Cortex of kidney (tissue), 1 donor: ENCODE measurements at places on chromosomes 13 and 19.

DNA sequence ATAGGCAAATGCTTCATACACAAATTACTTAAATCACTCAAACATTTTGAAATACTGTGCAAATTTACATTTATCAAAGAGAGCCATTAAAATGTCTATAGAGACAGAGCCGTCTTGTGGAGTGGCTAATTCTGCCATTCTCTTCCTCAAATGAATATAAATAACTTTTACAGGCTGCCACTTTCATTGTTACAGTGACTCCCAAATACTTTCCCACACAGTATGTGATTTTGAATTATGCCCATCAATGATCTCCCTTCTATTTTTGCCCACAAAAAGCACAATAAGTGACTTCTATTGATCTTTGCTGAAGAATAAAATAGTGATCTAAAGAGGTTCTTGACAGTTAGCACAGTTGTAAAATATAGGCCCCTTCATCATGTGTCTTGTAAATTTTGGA is 1244.9 kb downstream of the PCDH17 start:
- no peak for DNase-seq

- no peak for DNase-seq
These were observed 52.4 kb upstream of the SPATA13 start for GRCh38 chr13:24107955-24108614.

GRCh38 chr19:7718668-7719067 is 13.2 kb downstream of the CLEC4G start:
- no peak for DNase-seq

GRCh38 chr19:18460900-18461299 is 23.0 kb upstream of the ISYNA1 start:
- DNase-seq, result no peak

DNA sequence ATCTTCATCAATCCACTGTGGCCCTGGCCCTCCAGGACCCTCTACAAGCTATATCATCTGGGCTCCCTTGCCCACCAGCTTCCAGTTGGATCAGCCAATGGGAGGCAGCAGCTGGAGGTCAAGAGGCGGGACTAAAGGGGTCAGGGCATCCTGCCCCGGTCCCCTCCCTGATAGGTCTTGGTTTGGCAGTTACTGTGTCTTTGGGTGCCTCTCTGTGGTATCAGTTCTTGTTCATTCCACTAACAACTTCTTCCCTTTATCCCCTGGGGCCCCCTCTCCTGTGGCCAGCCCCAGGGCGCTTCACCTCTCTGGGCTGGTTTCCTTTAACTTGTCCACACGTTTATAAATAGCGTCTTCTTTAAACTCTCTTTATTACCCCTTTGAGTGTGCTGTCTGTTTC is 83.6 kb downstream of the DCT start:
- no peak for DNase-seq

DNA sequence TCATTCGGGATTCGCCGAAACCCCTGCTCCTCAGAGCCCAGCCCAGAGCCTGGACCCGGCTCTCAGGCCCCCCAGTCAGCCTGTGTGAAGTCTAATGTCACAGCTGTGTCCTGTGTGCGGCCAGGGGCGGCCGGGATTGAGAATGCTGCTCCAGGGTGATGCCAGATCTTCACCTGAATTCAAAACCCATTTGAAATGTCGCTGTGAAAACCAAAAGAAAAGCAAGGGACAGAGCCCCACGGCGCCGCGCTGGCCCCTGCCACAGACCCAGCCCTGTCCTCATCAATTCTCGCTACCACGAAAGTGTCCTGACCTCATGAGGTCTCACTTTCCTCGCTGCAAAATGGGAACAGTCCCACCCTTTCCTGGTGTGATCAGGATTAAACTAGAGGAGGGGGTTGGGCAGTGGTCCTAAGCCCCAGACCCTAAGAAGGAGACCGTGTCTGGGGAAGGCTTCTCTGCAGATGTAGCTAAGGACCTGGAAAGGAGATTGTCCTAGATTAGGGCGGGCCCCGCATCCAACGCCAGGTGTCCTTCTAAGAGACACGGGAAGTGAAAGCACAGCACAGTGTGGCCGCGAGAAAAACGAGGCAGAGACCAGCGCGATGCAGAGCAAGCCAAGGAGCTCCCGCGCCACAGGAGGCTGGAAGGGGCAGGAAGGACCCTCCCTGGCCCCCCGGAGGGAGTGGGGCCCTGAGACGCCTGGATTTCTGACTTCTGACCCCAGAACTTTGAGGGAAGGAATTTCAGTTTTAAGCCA is 34.0 kb upstream of the SPACA7 start:
- no peak for DNase-seq

- DNase-seq, result no peak
These were observed 8.0 kb downstream of the RPL36 start for GRCh38 chr19:5697890-5698634.

GRCh38 chr19:10882108-10882457 is 10.7 kb downstream of the CARM1 start:
- no peak for DNase-seq

- DNase-seq, result no peak
These were observed 174.7 kb downstream of the DLEU7 start for GRCh38 chr13:50668691-50669271.

DNA sequence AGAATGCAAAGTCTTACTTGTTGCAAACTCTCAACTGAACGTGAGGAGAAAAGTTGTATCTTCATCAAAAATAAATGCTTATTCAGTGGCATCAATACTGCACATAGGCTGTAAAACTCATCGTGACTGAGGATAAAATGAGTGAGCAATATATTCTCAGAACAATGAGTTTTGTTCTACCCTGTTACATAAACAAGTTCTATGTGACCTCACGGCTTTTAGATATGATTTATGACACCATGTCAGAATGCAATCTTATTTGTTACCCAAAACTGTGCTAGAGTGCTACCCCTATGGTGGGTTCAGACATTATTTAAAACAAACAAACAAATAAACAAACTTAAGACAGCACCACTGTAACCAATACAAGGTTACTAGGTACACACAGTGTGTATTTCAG is 55.4 kb downstream of the FOXO1 start:
- no peak for DNase-seq

DNA sequence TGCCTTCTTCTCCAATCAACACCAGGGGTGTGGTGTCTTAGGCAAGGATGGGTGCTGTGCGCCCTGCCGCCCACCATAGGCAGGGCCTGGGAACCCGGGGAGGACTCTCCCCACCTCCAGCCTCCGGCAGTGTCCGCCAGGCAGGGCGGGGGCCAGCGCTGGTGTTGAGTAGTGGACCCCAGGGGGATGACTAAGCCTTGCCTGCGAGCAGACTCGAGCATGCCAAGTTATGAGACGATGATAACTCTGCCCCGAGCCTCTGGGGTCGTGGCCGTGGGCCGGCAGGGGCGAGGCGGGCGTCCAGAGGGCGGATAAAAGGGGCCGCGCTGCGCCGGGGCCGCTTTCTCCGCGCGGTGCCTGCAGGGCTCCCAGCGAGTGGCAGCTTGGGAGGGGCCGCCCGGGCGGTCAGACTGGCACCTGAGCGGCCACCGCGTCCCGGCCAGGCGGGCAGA is at the start of gene MEDAG:
TSS of gene MEDAG (plus strand) at position 340 of the 452 bp plus-strand sequence. CDS start 245 bp downstream, outside the sequence.
- DNase-seq, result no peak

GRCh38 chr13:112545856-112546255 is 42.1 kb downstream of the TUBGCP3 start:
- DNase-seq, result no peak

GRCh38 chr13:70856711-70857110 is 748.5 kb upstream of the KLHL1 start:
- DNase-seq, result no peak

DNA sequence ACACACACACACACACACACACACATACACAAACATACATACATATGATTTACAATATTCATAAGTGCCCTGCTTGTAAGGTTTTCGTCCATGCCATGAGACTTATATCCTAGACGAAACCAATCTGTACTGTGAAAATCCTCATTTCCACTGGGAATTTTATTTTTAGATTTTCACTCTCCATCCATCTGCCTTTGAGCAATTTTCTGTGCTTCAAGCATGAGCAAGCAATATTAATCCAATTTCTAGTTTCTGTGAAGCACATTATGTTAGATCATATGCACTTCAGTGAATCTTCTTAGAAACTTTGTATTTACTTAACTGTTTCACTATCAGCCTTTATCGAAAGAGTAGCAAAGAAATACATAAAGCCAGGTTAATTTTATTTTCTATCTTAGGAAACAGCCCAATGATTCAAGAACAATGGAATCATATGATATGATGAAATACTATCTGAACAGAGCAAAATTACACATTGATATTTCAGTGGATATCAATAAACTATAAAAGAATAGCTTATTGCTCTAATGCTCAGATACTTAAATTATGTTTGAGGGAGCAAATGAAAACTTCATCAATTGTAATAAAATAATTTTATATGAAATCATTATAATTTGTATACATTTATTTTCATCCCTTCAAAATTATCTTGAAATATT is 1100.7 kb upstream of the MIR17HG start:
- no peak for DNase-seq

DNA sequence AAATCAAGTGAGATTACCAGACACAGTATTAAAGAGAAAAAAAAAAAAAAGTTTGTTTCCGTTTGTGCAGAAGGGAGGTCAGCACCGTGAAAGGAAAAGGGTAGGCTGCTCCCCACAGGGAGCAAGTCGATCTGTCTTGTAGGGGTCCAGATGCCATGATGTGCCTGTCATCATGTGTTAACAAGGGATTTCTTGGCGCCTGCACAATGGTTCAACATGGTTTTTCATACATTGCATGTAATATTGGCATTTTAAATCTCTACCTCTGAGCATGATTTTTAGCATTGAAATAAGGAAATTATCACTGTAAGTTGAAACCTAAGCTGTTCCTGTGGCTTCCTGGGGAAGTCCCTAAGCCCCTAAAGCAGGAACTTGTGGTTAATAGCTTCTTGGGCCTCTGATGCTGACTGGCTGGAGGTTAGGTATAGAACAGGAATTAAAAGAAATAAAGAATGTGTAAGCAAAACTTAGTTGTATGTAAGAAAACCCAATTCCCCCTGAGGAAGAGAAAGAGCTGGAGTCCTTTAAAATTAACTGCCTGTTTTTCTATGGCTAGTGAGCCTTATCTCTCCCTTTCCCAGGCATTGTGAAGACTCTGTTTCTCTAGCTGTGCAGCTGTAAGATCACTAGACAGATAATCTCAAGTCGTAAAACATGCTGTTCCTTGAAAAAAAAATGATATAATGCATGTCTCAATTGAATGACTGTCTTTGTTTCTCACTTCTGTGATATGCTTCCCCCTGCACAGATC is 7.4 kb upstream of the FCGBP start:
- DNase-seq, result no peak

- DNase-seq, result no peak
These were observed 206.5 kb downstream of the TEX29 start for GRCh38 chr13:111526922-111527321.

DNA sequence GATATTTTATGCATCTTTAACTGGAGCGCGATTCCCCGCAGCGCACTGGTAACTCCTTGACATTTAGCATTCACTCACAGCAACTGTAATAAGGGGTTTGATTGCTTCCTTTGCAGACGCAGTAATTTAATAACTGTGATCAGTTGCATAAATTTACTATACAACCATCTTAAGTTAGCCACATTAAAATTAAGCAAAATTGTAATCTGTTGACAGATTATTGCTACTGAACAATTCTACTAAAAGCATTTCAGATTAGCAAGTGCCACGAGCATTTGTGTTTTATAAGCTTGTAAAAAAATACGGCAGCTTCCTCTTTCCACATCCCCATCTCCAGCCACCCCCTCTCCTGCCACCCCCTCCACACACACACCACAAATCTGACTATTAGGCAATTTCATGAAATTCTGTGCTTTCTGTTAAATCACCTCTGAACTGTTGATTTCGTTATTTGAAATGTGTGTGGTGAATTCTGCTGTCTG is 44.4 kb downstream of the TSHZ3 start:
- DNase-seq, result no peak

DNA sequence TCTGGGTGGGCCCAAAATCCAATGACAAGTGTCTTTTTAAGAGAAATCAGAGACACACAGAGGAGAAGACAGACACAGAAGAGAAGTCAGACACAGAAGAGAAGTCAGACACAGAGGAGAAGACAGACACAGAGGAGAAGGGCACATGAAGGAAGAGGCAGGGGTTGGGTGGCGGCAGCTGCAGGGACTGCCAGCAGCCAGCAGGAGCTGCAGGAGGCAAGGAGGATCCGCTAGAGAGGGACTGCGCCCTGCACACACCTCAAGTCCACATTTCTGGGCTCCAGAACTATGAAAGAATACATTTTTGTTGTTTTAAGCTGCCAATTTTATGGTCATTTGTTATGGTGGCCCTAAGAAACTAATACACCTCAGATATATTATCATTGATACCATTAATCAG is 140.6 kb downstream of the ZIC5 start:
- no peak for DNase-seq

DNA sequence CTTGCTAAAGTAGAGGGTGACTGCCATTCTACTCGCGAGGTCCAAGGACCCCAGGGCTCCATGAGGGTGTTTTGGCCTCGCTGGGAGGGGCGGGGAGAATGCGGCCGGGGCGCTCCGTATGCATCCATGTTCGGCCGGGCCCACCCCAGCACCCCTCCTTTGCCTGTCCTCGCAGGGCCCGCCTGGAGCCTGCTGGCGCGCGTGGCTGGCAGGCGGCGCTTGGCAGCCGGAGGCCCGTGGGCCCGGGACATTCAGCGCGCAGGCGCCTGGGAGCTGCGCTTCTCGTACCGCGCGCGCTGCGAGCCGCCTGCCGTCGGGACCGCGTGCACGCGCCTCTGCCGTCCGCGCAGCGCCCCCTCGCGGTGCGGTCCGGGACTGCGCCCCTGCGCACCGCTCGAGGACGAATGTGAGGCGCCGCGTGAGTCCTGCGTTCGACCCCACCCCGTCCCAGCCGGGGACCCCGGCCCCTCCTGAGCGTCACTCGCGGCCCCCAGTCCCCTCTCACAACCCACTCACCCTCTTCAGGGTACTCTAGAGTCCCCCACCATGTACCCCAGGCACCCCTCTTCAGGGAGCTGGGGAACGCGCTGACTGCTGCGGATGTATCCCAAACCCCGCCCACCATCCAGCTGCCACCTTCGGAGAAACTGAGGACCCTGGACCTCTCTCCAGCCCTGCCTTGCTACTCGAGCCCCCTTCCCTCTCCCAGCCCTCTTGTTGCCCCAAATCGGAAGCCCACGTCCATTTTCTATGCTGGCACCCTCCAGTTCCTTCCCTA is 4.1 kb downstream of the DLL3 start:
- DNase-seq, result no peak

GRCh38 chr13:67829641-67830040 is 599.5 kb upstream of the PCDH9 start:
- no peak for DNase-seq

GRCh38 chr13:20927596-20928257 is 25.2 kb upstream of the XPO4 start:
- DNase-seq, result no peak

DNA sequence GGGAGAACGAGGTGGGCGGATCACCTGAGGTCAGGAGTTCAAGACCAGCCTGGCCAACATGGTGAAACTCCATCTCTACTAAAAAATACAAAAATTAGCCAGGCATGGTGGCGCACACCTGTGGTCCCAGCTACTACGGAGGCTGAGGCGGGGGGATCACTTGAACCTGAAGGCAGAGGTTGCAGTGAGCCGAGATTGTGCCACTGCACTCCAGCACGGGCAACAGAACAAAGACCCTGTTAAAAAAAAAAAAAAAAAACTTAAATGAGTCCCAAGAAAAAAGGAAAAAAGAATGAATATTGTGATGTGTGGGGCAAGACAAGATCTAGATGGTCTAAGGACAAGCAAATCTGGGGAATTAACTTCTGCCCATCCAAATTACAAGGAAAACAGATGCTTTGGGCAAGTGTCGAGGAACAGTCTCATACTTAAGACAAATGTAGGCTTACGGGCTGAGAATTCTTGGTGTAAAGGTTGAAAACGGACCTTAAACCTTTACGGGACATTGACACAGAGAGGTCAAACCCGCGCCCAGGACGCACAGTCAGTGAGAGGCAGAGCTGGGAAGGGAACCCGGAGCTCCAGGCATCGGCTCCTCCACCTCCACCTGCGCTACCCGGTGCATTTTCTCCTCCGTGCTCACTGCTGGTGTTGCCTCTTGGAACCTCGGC is 656 bp upstream of the ZNF324 start:
- DNase-seq, result no peak
